RWPE2 (cell line): ENCODE measurements at places on chromosomes 3 and 15.

DNA sequence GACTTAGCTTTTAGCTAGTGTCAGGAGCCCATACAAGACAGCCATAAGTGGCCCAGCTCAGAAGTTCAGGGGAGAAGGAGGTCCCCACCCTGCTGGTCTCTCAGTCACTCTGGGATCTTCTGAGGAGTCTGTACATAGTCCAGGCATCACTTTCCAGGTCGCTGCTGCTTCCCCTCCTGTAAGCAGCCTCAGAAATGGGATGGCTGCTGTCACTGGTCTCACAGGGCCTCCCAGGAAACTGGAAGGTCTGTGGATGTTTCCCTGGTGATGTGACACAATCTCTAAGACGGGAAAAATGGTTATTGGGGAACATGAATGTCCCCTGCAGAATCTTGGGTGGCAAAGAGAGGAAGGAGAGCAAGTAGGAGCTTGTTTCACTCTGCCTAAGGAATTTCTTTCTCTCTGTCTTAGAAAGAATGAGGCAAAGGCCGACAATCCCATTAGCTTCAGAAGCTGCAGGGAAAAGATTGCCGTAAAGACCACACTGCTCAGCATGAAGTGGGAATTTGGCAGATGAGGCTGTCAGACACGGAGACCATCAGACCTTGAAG, 43.2 kb upstream of the TNFAIP8L3 start:
- H3K4me3 ChIP-seq, result no peak overlapping the region
- no peaks in the 10 kb centered on the region for H3K27me3 ChIP-seq
- peak overlapping the region; percentile 16 for H3K27ac ChIP-seq

- no peak for DNase-seq
- H3K36me3 ChIP-seq, result no peaks in the 10 kb centered on the region
- no peak overlapping the region for H3K4me3 ChIP-seq
- no peaks in the 10 kb centered on the region for H3K4me1 ChIP-seq
- no peak overlapping the region for H3K27ac ChIP-seq
Observed at GRCh38 chr15:68897016-68897415, 33.3 kb upstream of the SPESP1 start.

- no peaks in the 10 kb centered on the region for H3K27me3 ChIP-seq
- H3K4me3 ChIP-seq, result peak overlapping the region; percentile 19
- H3K36me3 ChIP-seq, result peaks cover 27% of the 10 kb centered on the region
- H3K27ac ChIP-seq, result peak overlapping the region; percentile 100
- DNase-seq, result no peak
Observed at GRCh38 chr3:185729337-185730055, 95.3 kb downstream of the IGF2BP2 start.

DNA sequence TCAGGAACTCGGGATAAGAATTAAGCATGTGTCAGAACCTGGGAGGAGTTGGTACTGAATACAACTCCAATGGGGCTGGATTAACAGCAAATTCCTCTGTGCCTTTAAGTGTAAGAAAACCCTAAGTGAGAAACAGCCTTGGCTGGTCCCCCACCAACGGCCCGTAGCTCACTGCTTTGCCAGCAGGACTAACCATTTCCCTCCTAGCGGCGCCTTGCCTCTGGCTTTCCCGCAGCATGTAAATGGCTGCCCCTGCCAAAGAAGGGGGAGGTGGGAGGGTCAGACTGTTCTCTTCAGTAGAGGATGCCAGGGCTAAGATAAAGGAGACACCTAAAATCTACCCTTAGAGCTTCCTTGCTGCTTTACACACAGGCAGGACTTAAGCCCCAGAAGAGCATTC, 51.0 kb upstream of the SH3GL3 start:
- no peaks in the 10 kb centered on the region for H3K27me3 ChIP-seq
- no peak overlapping the region for H3K4me3 ChIP-seq
- DNase-seq, result no peak
- no peaks in the 10 kb centered on the region for H3K36me3 ChIP-seq
- H3K4me1 ChIP-seq, result no peaks in the 10 kb centered on the region

- H3K27ac ChIP-seq, result no peak overlapping the region
- no peaks in the 10 kb centered on the region for H3K4me1 ChIP-seq
- H3K27me3 ChIP-seq, result no peaks in the 10 kb centered on the region
- H3K36me3 ChIP-seq, result peaks cover 22% of the 10 kb centered on the region
- no peak for DNase-seq
Observed at GRCh38 chr15:100650685-100651084, 48.3 kb downstream of the ASB7 start.

GRCh38 chr3:194348354-194348753, 2.8 kb downstream of the CPN2 start:
- no peaks in the 10 kb centered on the region for H3K4me1 ChIP-seq
- H3K27me3 ChIP-seq, result no peaks in the 10 kb centered on the region
- H3K4me3 ChIP-seq, result no peak overlapping the region
- no peaks in the 10 kb centered on the region for H3K36me3 ChIP-seq

GRCh38 chr3:149648525-149648924, 9.3 kb downstream of the WWTR1 start:
- H3K4me3 ChIP-seq, result no peak overlapping the region
- H3K27me3 ChIP-seq, result no peaks in the 10 kb centered on the region
- peak overlapping the region; percentile 50 for H3K27ac ChIP-seq

GRCh38 chr3:62363275-62363674, 10.1 kb downstream of the FEZF2 start:
- no peak overlapping the region for H3K27ac ChIP-seq
- peaks cover 56% of the 10 kb centered on the region for H3K27me3 ChIP-seq
- no peaks in the 10 kb centered on the region for H3K4me1 ChIP-seq
- no peak for DNase-seq
- H3K4me3 ChIP-seq, result no peak overlapping the region

DNA sequence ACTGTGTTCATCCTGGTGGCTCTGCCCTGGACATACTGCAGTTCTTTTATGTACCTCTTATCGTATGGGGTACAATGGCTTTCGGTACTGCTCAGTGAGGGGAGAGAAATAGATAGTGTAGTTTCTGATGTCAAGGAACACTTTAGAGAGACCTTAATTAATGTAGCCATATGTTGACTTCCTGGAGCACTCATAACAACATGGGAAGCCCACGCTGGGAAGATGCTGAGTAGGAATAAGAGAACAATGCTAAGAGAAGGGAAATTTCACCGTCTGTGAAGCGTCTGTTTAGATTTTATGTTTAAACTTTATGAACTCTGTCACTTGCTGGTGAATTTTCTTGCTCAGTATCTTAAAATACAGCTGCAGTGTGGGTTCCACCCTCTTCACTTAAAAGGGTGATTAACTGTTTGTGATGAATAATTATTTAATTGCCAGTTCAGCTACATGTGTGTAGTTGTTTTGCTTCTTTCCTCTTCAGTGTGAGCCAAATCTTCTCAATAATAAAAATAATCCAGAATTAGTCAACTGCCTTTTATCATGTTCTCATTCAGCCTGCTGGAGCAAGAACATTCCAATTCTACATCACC, 373.1 kb upstream of the TPRG1 start:
- H3K27ac ChIP-seq, result no peak overlapping the region
- no peak for DNase-seq
- no peak overlapping the region for H3K4me3 ChIP-seq
- no peaks in the 10 kb centered on the region for H3K27me3 ChIP-seq
- H3K36me3 ChIP-seq, result no peaks in the 10 kb centered on the region
- H3K4me1 ChIP-seq, result peaks cover 4% of the 10 kb centered on the region

GRCh38 chr15:88741671-88742070, 61.6 kb upstream of the ACAN start:
- no peaks in the 10 kb centered on the region for H3K36me3 ChIP-seq
- H3K4me3 ChIP-seq, result no peak overlapping the region
- H3K4me1 ChIP-seq, result peaks cover 13% of the 10 kb centered on the region
- peaks cover 11% of the 10 kb centered on the region for H3K27me3 ChIP-seq
- no peak overlapping the region for H3K27ac ChIP-seq

- no peak overlapping the region for H3K4me3 ChIP-seq
- peaks cover 10% of the 10 kb centered on the region for H3K4me1 ChIP-seq
- H3K27ac ChIP-seq, result peak overlapping the region; percentile 53
- DNase-seq, result no peak
- no peaks in the 10 kb centered on the region for H3K27me3 ChIP-seq
- no peaks in the 10 kb centered on the region for H3K36me3 ChIP-seq
Observed at GRCh38 chr15:59594493-59594942, 17.1 kb upstream of the GCNT3 start.

DNA sequence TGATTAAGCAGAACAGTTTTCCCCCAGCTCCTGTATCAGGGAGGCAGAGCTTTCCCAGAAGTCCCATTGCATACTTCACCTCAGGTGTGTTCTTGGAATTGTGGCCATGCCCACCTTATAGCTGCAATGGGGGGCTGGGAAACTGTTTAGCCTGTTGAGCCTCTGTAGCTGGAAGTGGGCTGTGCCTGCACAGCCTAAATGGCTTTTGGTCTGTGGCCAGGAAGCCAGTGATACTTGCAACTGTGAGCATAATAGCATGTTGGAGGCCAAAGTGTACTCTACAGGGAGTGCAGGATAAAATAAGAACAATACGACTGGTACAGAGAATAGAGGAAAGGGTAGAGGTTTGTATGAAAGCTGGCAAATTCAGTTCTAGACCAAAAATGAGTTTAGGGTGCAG, 248.5 kb downstream of the PTPRG start:
- H3K4me3 ChIP-seq, result no peak overlapping the region
- H3K4me1 ChIP-seq, result no peaks in the 10 kb centered on the region
- H3K27me3 ChIP-seq, result no peaks in the 10 kb centered on the region
